ENCODE measurements at places on chromosomes 13 and 19.
A peak's percentile ranks its signal among the peaks of the same experiment; 100 is the strongest.

GRCh38 chr13:72290962-72291681, 424.1 kb upstream of the DACH1 start:
- no peak for DNase-seq

- DNase-seq, result no peak
Observed at GRCh38 chr19:40091205-40092129, 724 bp upstream of the ZNF780A start.

DNA sequence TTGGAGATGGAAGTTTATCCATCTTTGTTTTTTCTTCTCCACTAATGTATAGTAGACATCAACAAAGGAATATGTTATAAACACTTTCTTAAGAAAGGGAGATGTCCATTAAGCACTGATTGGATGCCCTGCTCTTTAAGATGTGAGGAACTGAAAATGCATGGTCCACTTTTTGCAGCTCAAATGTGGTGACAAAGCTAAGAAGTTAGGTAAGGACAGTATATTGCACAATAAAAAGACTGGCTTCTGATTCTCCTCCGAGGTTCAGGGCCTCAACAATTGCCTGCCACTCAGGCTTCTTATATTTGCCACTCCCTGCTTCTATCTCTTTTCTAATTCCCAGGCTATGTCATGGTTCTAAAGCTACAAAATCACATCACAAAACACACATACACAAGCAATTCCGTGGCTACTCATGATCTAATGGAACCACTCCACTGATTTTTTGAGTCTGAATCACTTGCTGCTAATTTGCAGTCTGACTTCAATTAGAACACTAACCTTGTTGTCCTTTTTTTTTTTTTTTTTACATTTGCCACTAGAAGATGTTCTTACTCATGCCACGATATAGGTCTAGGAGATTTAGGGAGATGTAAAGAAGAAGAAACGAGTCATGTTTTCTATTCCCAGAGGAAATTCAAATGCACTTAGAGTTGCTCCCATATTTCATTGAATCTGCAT, 29.6 kb upstream of the TNFSF11 start:
- DNase-seq, result no peak

DNA sequence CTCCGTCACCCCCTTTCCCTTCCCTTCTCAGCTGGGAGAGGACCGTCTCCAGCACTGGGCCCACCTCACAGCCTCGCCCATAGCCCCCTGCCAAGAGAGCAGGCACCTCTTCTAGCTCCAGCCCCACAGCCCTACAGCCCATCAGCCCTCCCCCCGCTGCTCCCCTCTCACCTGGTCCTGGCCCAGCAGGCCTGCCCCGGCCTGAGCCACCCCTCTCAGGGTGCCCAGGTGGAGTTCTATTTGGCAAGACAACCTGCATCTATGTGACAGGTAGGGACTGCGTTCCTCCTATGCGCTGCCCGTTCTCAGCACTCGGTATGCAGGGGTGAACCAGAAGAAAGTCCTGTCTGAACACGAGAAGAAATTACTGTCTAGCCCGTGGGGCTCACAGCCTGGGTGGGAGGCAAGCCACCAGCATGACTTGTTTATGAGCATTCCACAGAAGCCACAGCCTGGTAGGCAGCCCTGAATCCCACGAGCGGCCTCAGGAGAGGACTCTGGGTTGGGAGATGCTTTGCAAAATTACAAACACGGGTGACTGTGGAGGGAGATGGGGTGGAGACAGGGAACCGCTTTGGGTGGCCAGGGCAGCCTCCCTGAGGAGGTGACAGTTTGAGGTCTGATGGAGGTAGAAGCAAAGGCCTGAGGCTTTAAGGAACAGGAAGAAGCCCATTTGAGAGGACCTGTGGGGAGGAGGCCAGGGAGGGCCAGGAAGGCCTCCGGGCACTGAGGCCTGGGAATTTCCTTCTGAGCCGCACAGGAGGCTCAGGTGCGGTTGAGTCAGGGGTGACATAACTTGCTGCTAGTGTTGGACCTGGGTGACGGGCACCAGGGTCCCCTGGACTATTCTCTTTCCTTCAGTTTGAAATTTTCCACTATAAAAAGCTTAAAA, 1.2 kb upstream of the PLEKHF1 start:
- DNase-seq, result no peak

DNA sequence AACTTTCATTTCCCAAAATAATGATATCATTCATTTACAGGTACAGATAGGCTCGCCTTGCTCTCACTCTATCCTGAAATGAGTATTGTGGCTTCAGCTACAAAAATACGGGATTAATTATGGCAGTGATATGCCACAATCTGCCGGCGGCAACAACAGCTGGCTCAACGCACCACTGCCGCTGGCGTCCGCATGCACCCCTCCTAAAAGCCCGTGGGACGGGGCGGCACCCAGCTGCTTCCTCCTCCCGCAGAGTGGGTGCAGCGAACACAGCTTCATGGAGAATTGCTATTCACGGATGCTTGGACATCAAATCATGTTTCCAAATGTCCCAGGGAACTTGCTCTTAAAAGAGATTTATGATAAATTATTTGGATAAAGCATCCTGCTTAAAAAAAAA, 266.8 kb downstream of the TEX29 start:
- no peak for DNase-seq

DNA sequence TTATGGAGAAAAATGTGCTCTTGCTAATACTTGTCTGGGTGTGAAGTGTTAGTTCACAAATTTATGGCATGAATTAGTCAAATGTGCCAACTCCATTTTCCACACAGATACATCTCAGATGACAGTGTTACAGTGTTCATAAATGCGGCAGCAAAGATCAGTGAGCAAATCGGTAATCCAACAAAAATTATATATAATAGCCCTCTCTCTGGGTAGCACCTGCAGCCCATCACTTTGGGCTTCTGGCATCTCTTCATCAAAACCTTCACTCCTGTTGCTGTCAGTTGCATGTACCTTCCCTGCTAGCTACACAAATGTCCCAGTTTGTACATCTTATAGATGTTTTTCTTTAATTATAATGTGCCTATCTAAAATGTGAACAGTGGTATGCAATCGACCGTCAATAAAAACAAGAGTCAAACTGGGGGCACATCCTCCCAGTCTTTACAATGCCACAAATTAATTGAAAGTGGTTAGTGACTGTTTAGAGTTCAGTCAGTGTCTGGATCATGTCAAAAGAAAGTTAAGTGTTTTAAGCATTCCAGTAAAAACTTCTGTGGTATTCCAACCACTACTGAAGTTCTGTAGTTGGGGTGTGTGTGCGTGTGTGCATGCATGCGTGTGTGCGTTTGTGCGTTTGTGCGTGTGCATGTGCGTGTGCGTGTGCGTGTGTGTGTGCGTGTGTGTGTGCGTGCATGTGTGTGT, 448.9 kb downstream of the DCT start:
- DNase-seq, result no peak

DNA sequence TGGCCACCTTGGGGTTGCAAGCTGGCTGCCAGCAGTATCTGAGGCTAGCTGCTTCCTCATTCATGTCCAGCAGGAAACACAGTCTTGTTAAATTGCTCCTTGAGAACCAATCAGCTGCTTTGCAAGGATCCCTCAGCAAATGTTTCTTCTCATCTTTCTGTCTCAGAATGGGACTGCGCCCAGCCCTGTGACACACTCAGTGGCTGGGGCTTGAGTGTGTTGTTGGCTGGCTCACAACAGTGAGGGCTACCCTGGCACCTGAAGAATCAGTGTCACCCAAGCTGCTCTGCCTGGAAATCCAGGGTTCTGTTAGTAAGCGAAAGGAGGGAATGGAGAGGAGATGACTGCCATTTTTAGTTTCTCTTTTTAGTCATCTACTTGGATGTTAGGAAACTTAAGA, 317.2 kb downstream of the DCT start:
- no peak for DNase-seq

DNA sequence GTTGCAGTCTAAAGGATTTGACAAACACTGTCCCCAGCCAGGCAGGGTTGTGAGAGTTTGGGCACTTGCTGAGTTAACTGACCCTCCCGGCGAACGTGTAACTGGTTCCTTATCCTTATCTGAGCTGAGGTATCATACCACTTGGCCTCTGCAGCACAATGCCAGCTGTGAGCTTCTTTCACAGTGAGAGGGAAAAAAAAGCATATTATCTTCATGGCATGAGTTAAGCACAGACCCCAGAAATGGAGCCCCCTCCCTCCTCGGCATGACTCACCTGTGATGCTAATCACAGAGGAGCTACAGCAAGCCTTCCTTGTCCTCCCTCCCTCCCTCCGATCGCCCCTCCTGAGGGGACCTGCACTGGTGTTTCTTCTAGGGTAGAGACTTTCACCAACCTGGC, 60.5 kb downstream of the EFNB2 start:
- no peak for DNase-seq

GRCh38 chr19:39817888-39818561, 15.9 kb downstream of the DYRK1B start:
- no peak for DNase-seq

GRCh38 chr13:48653472-48653939, at the start of gene CYSLTR2:
TSS of gene CYSLTR2 (plus strand) at chr13:48653929. CDS start at chr13:48706818, 52,889 bp downstream.
- DNase-seq, result no peak

- no peak for DNase-seq
Observed at GRCh38 chr13:79281339-79281747, 124.7 kb downstream of the RBM26 start.

- DNase-seq, result no peak
Observed at GRCh38 chr19:11025445-11025844, 63.8 kb upstream of the LDLR start.

DNA sequence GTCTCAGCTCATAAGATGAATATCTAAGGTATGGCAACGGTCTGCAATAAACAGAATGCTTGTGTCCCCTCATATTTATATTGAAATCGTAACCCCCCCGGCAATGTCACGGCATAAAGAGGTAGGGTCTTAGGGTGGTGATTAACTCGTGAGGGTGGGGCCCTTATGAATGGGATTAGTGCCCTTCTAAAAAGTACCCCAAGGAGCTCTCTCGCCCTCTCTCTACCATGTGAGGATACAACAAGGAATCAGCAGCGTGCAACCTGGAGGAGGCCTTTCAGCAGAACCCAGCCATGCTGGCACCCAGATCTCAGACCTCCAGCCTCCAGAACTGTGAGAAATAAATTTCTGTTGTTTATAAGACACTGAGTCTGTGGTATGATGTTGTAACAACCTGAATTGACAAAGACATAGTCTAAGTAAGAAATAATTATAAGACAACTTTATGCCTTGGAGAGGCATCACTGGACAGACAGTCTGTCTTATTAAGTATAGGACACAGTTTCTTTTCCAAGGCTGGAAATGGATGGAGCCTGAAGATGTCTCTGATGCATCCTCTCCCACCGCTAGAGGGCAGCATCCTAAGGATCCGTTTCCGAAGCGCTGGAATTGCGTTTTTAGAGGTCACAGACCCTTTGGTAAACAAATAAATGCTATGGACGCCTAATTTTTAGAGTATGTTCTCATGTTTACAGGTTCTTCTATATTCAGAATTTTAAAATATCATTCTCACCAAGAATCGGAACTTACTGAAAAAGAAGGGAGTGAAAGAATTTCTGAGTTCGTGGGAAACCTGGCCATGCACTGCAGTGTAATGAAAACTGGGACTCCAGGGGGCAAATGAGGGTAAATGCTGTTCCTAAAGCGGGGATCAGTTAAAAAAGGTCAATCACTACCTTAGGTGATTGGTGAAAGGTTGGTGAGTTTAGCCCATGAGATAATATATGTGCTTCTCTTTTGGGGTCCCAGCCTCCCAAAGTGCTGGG, 13.3 kb upstream of the LEUTX start:
- DNase-seq, result peak; percentile 3

GRCh38 chr13:97567510-97568243, 133.7 kb downstream of the RAP2A start:
- DNase-seq, result no peak

- no peak for DNase-seq
Observed at GRCh38 chr19:14748601-14749000, 29.8 kb downstream of the ADGRE2 start.

DNA sequence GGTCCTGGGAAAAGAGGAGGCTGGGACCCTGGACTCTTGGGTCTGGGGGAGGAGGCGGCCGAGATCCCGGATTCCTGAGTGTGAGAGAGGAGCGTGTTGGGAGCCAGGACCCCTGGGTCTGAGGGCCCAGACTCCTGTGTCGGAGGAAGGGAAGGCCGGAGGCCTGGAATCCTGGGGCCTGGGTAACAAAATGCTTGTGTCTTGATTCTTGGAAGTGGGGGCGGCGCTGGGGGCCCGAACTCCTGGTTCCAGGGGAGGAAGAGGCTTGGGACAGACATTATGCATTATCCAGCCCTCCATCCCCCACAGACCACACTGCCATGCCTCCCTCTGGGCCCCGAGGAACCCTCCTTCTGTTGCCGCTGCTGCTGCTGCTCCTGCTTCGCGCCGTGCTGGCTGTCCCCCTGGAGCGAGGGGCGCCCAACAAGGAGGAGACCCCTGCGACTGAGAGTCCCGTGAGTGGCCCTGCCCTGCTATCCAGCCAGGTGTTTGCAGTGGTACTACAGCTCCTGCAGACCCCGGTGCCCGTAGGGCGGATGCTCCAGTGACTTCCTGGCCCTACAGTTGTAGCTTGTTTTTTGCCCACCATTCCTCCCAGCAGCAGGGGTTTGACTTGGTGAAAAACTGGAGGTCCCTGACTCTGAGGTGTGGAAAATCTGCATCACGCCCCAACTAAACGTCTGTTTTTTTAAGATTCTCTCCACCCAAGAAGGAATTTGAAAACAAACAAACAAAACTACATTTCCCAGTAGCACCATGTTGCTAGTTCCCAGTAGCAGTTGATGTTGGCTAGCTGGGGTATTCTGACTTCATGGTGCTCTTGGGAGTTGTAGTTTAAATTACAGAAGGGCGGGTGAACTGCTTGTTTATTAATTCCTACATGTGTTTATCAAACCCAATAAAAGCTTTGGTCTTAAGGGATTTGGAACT, 630 bp downstream of the NUCB1 start:
- DNase-seq, result no peak

GRCh38 chr19:12804051-12804450, 2.2 kb downstream of the THSD8 start:
- no peak for DNase-seq

DNA sequence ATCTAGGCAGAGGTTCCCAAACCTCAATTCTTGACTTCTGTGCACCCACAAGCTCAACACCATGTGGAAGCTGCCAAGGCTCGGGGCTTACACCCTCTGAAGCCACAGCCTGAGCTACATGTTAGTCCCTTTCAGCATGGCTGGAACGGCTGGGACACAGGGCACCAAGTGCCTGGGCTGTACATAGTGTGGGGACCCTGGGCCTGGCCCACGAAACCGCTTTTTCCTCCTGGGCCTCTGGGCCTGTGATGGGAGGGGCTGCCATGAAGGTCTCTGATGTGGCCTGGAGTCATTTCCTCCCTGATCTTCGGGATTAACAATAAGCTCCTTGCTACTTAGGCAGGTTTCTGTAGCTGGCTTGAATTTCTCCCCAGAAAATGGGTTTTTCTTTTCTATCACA, 108.1 kb downstream of the HS6ST3 start:
- DNase-seq, result no peak

- DNase-seq, result no peak
Observed at GRCh38 chr13:39586151-39586550, 16.8 kb downstream of the LHFPL6 start.

DNA sequence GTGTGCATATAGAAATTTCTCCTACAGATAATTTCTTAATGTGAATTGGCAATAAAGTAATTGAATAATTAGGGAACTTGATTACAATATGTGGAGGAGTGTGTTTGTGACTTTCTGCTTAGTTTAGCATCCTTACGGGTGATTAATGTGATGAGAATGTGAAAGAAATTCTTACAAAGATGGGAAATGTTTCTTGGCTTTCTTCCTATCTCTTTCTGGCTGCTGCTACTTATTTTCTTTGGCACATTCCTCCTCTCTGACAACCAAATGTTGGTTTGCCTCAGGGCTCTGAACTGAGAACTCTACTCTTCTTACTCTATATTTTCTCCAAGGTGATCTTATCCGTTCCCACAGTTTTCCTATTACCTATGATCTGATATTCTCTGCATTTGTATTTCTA, 300.1 kb downstream of the TBC1D4 start:
- DNase-seq, result no peak

- DNase-seq, result no peak
Observed at GRCh38 chr19:13974073-13974472, 21.8 kb downstream of the DCAF15 start.

Data from stimulated activated CD4-positive, alpha-beta T cell treated with anti-CD3 and anti-CD28 coated beads, Interleukin-15, amount 100 ng/mL, for 1 hour (primary cell).